Lung (tissue), 17 donors: ENCODE measurements at places on chromosomes 3 and 15. TPM values are rescaled to one million over a fixed set of nuclear protein-coding genes. Genes with fewer than 3 reads are reported as not detected.

Gene RAD51
- total RNA-seq = 2.2 TPM

DNA sequence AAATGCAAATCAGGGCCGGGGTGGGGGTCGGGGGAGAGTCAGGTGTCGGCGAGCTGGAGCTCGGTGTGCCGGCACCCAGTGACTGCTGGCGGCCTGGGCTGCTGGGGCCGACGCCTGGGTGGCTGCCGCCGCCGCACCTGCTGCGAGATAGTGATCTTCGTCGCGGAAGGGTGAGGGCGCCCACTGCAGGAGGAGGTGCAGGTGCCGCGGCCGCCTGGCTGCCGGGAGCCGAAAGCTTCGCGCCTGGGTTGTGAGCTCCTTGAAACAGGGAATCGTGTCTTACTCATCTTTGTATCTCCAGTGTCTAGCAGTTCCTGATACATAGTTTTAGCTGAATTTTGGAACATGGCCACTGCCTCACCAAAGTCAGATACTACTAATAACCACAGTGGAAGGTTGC, 64.0 kb upstream of the CPOX start:
- peak; percentile 30 for DNase-seq

DNA sequence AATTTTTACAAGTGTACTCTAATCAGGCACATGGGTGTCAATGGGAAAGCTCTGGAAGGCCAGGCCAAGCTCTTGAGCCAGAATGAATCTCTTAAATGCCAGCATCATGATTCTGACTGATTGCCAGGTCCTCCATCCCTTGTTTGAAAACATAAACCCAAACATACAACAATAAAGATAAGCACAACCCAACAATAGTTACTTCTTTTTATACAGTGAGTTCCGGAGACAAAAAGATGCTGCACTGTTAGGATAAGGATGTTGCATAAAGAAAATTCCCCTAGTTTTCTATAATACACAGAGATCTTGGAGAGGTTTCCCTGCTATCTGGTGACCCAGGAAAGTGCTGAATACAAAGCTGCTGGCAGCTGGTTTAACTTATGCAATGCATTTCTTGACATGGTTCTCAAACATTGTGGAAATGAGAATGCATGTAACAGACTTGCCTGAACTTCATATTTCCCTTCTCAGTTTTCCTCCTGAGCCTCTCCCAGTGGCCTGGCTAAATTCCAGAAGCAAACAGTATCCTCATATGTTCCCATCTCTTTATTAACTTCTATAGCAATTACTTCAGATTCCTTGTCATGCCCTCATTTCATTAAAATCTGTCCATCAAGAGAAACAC, 180.1 kb upstream of the PRICKLE2 start:
- DNase-seq = peak; percentile 59

- no peak for DNase-seq
These were observed 44.9 kb downstream of the CHD2 start for GRCh38 chr15:92944946-92945521.

DNA sequence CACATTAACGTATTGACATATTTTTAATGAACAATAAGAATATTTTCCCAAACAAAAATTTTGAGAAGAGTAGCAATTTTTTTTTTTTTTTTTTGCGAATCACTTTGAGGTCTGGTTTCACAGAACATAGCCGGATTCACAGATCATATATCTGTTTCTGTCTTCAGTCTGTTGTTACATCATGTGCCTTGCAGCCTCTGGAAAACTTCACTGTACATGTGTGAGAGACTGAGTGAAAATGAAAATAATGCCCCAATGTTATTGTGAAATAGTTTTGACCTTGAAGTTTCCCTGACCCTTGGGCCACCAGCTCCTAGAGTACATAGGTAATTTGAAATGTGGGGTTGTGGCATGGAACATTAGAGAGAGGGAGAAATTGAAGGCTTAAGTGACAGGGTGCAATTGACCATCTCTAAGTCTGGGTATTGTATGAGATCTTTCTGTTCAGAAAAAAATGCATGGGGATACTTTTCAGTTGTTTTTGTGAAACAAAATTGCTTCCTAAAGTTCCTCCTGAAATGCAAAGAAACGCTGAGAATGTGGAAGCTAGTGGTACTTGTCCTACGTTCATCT, 14.0 kb downstream of the ITPR1 start:
- peak; percentile 90 for DNase-seq

Gene GPR149
- not detected for total RNA-seq

Gene RGMA
- 6.6 TPM for total RNA-seq

Gene ATP13A4
- 202 TPM for total RNA-seq

- DNase-seq = no peak
These were observed 20.6 kb downstream of the DCUN1D1 start for GRCh38 chr3:182959474-182960350.

DNA sequence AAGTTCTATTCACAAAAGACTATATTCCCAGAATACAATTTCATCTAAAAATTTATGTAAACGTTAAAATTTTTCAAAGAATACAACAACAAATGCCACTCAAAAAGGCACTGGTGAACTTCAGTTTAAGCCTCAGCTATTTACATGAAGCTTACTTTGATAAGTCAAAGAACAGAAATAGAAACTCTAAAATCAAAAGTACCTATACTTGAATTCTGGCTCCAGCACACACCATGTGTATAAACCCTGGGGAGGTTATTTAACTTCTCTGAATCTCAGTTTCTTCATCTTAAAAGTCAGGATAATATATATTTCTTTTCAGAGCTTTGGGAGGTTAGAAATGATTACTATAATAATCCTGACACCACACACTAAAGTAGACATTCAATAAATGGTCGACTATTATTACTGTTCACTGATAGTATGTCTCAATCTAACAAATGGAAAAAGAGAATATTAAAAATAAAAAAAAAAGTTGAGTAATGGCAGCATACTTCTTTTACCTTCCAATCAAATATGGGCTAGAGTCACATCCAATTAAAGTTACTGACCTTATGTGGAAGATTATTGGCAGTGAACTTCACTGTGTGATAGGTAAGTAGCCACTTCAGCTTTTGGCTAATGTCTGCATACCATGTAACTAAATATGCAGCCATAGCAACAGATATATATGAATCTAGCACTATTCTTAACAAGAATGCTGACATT, 248.4 kb downstream of the ISL2 start:
- DNase-seq = no peak

DNA sequence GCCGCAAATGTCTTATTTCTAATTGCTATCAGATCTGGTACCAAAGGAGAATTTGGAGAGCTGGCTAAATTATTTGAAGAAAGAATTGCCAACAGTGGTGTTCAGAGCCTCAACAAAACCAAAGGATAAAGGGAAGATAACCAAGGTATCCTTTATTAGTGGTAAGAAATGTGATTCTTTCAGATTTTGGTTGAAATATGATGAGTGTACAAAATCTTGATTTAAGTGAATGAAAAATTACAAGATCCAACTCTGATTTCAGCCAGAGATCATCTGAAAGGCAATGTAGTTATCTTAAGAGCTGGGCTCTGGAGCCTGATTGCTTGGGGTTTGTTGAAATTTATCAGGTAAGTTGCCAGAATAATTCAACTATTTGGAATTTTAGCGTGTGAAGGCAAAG, 4.7 kb downstream of the GNL3 start:
- DNase-seq = no peak

DNA sequence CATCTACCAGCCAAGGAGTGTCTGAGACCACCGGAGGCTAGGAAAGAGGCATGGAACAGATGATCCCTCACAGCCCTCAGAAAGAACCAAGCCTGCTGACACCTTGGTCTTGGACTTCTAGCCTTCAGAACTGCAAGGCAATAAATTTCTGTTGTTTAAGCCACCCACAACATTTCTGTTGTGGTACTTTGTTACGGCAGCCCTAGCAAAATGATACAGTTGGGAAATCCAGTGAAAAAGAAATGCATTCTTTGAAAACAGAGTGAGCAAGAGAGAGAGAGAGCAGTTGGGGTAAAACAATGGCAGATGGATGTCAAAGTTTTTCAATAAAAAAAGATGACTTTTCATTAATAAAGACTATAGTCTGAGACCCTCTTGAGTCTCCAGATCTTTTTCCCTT, 219.4 kb downstream of the NFKBIZ start:
- no peak for DNase-seq

GRCh38 chr15:100877551-100877950, 2.1 kb upstream of the ALDH1A3 start:
- no peak for DNase-seq

GRCh38 chr3:66014056-66014455, 24.7 kb downstream of the MAGI1 start:
- no peak for DNase-seq

Gene TTLL3
- total RNA-seq = 40.7 TPM

Gene IL17RE
- total RNA-seq = 11.3 TPM

DNA sequence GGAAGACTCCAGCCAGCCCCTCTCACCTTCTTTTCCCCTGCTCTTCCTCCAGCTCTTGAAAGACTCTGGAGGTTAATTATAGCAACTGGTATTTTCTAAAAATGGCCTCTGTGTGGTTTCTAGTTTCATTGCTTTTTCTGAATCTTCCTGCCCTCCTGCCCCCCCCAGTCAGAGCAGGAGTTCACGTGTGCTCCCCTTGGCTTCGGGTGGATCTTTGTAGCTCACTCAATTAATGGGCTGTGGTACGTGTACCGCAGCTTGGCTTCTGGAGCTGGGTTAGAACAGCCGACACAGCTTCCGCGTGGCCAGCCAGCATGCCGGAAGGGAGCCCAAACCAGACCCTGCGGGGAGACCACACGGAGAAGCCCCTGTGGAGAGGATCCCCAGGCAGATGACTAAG, 31.5 kb downstream of the TM2D3 start:
- no peak for DNase-seq

DNA sequence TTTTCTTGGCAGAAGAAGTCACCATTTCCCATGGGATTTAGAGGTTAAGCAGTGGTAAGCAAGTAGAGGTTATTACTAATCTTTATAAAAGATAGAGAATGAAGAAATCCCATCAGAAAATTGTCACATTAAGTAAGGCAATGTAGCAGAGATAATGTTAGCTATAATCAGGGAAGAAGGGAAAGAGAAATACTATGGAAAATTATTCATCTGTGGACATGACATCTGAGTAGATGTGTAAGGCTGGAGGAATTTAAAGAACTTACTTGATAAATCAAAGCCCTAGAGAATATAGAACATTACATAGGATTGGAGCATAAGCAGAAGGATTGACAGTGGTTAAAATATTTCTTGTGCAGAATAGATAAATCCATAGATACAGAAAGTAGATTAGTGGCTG, 553.1 kb upstream of the CBLB start:
- no peak for DNase-seq

DNA sequence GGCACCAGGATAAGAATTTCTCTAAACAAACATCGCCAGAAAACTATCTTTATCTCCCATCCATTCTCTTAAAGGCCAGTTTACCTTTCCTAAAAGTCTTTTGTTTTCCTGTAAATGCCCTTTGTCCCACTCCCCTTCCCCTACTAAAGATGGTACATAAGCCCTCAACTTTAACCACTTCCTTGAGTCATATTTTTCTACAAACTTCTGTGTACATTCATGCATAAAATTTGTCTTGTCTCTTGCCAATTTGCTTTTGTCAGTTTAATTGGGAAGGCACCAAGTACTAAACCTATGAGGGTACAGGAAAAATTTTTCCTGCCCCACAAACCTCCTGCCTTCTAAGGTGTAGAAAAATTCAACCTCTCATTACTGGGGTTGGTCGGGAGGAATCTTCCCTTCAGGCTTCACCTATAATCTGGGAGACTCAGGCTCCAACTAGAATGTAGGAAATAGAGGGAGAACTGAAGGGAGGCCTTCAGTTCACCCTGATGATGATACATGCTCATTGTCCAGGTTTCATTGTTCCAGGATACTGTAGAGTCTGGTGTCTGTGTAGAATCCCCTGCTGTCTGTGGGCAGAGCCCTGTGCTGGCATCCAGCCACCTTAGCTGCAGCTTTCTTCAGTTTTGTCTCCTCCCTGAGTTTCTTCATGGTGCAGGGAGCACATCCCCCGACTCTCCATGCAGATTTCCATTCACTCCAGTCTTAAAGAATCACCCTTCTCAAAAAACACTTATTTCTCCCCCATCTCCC, 53.2 kb downstream of the CD200R1L start:
- no peak for DNase-seq

Gene KIF23
- total RNA-seq = 2.2 TPM

Gene CCNB2
- total RNA-seq = 2.0 TPM

DNA sequence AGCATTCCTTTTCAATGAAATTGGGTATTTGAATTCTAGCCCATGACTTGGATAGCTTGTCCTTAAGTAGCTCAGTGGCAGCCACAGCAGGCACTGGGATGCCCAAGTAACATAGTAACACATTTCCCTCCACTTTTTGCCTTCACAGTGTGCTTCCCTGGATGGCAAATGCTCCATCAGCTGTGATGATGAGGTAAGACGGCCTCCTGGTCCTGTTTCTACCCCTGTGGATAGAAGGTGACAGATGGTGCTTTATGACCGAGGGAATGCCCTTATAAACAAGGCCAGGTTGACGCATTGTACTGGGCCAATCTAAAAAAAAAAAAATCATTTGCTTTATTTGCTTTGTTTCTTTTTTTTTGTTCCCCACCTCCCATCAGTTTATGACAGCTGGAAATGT, 41.8 kb upstream of the LRTM1 start:
- no peak for DNase-seq

DNA sequence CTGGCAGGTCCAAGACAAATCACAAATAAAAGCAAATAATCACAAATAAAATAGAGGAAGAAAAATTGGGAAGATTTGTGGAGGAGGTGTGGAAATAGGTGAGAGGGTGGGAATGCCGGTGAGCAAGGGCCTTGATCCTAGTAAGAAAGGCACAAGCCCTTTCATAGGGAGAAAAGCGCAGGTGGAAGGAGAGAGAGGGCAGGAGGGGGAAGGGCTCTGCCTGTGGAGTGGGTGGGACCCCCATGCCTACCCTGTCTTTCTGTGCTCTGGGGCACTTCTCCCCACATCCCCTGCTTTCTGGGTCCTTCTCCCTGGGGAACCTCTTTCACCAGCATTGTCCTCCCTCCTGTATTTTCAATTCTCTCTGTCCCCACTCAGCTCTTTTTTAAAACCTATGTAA, 711 bp upstream of the TGM5 start:
- no peak for DNase-seq

GRCh38 chr3:106249159-106249558, 380.3 kb upstream of the CBLB start:
- DNase-seq = no peak

- DNase-seq = no peak
These were observed 81.5 kb upstream of the CDIN1 start for GRCh38 chr15:36497901-36498300.

- peak; percentile 88 for DNase-seq
These were observed 62.1 kb downstream of the CAPN7 start for GRCh38 chr3:15268033-15268631.

- no peak for DNase-seq
These were observed 211.7 kb upstream of the GADL1 start for GRCh38 chr3:31106204-31106603.

- DNase-seq = peak; percentile 49
These were observed 140.0 kb downstream of the GADL1 start for GRCh38 chr3:30754426-30754825.

Gene HES1
- 30.8 TPM for total RNA-seq

DNA sequence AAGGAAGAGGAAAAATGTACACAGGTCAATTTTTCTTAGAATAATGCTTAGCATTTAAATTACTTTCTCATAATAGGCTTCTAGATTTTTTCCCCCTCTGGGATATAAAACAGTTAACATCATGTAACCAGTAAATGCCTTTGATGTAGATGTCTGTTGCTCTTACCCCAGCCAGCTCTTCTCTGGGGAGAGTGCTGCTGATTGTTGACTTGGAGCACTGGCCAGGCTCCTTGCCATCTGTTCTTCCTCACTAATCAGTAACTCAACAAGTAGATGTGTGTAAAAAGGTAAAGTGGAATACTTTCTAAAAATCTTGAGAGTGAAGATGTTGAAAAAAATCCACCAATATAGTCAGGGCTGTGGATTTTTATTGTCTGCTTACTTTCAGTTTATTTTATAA, 42.2 kb downstream of the RIOX2 start:
- DNase-seq = no peak

- no peak for DNase-seq
These were observed 5.7 kb downstream of the CISH start for GRCh38 chr3:50605901-50606326.

Gene CD200R1
- total RNA-seq = 2.2 TPM

Gene GNAT1
- not detected for total RNA-seq
